ENCODE measurements at places on chromosomes 3 and 15.

DNA sequence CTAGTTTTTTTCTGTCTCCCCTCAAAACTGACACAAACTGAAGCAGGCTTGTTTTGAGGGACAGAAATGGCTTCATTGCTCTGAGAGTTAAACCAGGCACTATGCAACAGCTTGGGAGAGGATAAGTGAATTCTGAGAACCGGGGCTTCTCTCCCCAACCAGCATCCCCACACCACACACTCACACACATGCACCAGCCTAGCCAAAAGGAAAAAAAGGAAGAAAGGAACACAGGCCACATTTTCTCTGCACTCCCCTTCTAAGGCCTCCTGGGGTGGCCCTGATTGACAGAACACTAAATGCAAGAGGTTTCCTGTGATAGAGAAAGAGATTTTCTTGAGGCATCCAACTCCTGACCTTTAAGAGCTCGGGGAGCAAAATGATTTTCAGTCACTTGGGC, 177.5 kb downstream of the TLE3 start:
- no peak for DNase-seq

DNA sequence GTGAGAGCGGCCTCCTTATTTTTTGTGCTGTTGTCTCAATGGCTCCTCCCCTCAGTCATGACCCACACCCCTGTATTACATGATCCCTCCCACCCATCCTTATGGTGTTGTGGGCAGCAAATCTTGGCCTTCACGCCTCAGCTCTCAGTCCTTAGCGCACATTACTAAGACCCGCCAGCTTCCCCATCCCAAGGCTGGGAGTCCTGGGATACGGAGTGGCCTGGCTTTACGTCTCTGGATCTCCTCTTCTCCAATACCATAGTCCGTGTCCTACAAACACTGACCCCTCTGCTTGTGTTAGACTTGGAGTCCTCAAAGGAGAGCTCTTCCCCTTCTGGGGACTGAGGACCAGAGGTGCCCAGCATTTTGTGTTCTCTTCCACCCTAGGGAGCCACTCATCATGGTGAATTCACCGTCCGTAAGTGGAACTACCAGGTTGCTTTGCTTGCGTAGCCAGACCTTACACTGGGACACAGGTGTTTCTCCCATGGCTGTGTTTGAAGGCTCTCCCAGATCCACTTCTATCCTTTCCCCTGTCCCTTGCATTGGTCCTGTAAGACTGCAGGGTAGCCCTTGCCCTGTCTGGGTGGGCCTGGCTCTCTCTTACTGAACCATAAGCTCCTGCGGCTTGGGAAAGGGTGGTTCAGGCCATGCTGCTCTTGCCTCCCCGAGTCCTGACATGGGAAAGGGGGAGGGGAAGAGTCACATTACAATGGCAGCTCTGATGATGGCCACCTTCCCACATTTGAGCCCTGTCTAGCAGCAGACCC, 13.6 kb downstream of the GRM2 start:
- DNase-seq, result no peak

- DNase-seq, result no peak
Measured at GRCh38 chr3:172061724-172062184, 22.4 kb downstream of the FNDC3B start.

- no peak for DNase-seq
Measured at GRCh38 chr3:10371167-10371566, 50.3 kb upstream of the SEC13 start.

DNA sequence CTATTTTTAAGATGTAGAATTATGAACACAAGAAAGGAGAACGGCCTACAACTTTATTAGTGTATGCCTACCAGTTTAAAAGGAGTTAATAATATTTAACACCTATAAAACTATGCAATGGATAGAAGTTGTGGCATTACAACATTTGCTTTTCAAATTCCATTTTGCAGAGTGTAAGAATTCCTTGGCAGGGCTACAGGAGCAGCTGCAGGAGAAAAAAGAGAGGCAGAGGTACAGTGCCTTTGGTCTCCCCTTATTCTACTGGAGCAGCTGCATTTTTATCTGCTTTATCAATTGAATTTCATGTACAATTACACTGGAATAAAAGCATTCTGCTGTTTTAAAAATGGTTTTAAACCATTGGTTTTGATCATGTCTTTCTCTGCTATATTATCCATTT, 145.7 kb upstream of the KCNH8 start:
- no peak for DNase-seq

- DNase-seq, result no peak
Measured at GRCh38 chr15:90038632-90039095, 37.5 kb downstream of the ZNF710 start.
